Activated T-cell treated with anti-CD3 and anti-CD28 coated beads, Interleukin-2, amount 50 U/mL, for 72 hours (primary cell): ENCODE measurements at places on chromosomes 13 and 19.
A peak's percentile ranks its signal among the peaks of the same experiment; 100 is the strongest.

- no peak for DNase-seq
Measured at GRCh38 chr19:51714848-51715247, 8.9 kb downstream of the HAS1 start.

GRCh38 chr13:50025436-50025835, 10.2 kb downstream of the KCNRG start:
- DNase-seq, result no peak

GRCh38 chr19:36245210-36246005, 30.5 kb downstream of the ZNF146 start:
- no peak for DNase-seq

DNA sequence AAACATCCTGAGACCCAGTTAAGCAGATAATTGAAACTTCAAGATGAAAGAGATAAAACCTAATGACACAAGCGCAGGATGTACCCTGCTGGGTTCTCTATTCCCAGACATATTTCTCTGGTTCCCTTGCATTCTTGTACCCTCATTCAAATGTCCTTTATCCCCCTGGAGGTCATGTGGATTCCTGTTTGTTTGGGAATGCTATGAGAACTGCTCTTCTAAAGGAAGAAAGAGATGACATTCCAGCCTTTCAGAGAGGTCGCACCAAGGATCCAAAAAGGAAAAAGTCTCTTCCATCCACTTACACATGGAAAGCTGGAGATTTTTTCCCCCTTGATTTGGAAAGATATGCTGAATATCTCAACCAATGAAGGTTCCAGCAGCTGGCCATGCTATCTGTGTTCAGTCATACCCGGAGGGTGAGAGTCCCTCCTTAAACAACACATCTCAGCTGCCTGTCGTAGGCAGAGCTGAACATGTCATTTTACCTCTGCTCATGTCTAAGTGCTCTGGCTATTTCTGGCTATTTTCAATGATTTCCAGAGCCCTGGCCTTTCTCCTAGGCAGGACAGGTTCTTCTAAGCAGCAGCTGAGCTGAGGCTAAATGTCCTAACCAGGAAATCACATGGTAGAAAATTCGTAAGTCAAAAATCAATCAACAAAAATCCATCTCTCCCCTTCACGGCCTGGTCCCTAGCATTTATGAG, 52.5 kb downstream of the C13orf42 start:
- no peak for DNase-seq

- DNase-seq, result no peak
Measured at GRCh38 chr13:45907503-45907902, 56.0 kb upstream of the SIAH3 start.

DNA sequence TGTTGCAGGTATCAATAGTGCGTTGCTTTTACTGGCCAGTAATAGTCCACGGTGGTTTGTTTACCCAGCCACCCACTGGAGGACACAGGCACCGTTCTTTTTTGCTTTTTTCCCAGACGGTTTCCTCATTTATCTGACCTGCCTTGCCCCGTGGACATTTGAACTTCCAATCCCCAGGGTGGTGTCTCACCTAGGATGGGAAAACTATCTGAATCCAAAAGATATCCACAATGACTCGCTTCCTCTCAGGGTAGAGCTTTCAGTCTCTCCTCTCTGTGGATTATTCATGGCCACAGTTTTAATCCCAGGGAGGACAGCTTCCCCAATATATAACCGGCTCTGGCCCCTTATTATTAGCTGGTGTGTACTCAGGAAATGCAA, 170.8 kb downstream of the FOXO1 start:
- no peak for DNase-seq

DNA sequence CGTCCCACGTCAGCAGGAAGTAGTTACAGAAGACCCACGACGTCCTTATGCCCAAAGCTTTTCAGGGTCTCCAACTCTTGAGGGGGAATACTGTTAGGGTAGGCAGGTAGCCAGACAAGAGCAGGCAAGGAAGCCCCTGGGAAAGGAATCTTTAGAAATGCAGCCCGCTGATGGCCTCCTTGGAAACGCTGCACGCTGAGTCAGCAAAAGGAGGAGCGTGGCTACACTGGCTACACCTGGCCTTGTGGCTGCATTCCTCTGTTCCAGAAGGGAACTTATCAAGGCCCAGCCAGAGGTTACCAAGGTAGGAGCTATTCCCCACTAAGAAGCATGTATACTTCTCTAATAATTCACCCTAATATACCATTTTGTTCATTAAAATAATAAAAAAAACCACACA, 2.0 kb downstream of the ERVV-1 start:
- DNase-seq, result no peak

DNA sequence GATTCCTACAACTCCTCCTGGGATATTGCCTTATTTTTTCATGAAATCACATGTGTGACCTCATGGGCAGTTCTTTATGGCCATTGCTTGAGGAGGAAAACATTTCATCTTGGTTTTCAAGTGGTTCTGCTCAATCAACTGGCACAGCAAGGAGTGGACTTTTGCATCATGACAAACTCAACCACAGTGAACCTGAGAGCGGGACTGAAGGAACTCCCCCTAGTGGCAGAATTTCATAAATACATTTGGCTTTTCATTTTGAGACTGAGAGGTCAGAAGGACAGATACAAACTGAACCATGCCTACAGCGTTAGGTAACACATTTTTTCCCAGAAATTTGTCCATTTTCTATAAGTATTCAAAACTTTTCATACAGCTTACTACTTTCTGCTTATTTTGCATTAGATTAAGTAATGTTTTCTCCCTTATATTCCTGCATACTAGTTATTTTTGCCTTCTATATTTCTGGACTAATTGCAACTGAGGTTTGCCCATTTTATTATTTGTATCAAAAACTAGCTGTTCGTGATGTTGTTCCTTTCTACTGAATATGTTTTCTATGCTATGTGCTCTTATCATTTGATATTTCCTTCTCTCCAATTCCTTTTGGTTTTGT, 13.4 kb upstream of the SIGLEC12 start:
- peak; percentile 23 for DNase-seq

DNA sequence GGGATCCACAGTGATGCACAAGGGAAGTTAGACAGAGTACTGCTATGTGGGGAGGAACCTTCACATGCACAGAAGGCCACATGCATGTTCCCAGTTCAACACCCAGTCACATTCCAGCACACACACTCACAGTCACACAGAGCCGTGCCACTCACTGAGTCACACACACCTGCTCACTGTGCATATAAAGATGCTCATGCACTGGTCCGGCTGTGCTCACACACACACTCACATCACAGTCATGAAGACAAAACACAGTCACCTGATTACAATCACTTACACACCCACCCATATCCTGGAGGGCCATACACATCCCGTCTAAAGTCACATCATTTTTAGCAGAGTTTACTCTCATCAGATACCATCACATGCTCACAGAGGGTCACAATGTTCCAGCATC, 478 bp downstream of the CLC start:
- no peak for DNase-seq

DNA sequence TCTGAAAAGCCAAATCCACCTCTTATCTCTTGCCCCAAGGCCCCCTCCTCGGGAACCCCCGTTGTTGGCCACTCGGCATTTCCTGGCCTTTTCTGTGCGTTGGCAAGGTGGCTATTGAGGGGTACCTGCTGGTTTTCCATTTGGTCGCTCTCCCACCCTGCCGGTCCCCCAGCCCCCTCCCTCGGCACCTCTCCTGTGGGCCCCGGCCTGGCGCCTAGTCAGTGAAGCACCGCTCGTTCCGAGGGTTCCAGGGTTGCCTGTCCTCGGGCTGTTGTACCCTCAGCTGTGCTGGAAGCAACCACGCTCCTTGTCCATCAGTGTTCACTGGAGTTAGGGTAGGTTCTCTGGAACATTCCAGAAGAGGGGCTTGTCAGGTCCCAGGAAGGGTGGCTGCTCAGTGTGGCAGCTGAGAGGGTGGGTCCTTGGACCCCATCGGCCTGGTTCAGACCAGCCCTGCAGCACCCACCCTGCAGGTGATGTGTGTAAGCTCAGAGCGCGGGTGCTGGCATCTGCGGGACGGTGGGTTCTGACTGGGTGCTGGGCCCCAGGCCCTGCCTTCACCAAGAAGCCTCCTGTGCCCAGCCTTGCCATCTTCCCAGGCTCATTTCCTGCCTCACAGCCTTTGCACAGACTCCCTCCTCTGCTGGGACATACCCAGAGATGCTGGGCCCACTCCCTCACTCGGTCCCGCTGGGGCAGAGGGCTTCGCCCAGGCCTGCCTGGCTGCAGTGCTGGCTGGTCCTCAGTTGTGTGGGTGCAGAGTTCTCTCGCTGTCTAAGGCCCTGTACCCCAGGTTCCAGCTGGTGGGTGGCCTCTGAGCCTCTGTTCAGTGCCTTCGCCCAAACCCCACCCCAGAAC, 21.3 kb downstream of the NKPD1 start:
- no peak for DNase-seq

- no peak for DNase-seq
Measured at GRCh38 chr19:17378271-17378670, 1.1 kb upstream of the PLVAP start.
